ENCODE measurements at places on chromosomes 11 and 22.
A peak's percentile ranks its signal among the peaks of the same experiment; 100 is the strongest.

- DNase-seq, result no peak
Observed at GRCh38 chr11:28736256-28736655, 628.1 kb downstream of the METTL15 start.

- DNase-seq, result no peak
Observed at GRCh38 chr11:11993839-11994238, 14.6 kb downstream of the DKK3 start.

DNA sequence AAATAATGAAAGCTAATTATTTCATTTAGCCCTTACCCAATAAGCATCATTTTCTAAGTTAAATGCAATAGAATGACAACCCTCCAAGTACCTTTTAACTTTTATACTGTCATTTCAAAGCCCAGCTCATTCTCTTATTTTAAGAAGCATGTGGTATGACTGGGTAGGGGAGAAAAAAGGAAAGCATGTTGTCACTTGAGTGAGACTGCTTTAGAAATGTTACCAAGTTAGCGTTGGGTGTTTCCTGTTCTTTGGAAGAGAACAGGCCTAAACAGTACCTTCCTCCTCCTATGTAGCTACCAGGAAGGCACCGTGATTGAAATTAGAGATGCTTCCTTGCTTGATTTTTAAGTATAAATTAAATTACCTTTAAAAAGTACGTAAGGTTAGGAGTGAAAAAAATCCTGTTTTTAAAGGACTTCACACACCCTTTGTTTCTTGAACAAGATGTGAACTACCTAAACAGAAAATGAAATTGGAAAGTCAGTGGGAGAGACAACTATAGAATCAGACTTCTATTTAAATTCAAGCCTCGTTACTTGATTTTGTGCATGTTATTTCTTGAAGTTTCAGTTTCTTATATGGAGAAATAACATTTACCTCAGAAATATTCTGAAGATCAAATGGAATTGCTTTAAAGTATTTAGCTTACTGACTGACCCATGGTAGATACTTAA, 741 bp upstream of the CNTF start:
- DNase-seq, result no peak

DNA sequence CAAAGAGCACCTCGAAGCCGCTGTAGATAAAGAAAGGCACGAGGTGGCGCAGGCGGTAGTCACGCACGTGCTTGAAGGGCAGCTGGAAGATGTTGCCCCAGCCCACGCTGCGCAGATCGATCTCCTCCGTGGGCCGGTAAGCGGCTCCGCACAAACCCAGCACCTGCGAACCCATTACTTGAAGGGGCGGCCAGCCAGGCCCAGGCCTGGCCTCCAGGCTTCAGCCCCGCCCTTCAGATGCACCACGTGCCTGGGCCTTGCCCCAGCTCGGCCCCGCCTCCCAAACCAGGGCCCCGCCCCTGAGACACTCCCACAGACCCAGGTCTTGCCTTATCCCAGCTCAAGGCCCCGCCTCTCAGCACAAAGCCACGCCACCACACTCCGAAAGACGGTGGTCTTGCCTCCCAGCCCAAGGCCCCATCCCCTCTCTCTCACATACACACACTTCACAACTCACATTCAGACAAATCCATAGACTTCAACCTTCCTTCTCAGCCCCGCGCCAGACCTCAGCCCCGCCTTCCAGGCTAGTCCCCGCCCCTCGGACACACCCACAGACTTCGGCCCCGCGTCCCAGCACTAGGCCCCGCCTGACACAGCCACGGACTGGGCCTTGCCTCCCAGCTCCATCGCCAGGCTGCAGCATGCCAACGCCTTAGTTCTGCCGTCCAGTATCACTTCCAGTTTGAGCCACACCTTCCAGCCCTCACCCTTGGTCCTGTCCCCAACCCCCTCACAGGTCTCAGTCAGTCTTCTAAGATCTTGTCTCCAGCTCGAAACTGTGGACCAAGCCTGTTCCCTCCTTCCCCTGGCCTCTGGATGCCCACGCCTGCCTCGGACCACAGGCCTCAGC, 7.0 kb downstream of the UNC93B1 start:
- no peak for DNase-seq

DNA sequence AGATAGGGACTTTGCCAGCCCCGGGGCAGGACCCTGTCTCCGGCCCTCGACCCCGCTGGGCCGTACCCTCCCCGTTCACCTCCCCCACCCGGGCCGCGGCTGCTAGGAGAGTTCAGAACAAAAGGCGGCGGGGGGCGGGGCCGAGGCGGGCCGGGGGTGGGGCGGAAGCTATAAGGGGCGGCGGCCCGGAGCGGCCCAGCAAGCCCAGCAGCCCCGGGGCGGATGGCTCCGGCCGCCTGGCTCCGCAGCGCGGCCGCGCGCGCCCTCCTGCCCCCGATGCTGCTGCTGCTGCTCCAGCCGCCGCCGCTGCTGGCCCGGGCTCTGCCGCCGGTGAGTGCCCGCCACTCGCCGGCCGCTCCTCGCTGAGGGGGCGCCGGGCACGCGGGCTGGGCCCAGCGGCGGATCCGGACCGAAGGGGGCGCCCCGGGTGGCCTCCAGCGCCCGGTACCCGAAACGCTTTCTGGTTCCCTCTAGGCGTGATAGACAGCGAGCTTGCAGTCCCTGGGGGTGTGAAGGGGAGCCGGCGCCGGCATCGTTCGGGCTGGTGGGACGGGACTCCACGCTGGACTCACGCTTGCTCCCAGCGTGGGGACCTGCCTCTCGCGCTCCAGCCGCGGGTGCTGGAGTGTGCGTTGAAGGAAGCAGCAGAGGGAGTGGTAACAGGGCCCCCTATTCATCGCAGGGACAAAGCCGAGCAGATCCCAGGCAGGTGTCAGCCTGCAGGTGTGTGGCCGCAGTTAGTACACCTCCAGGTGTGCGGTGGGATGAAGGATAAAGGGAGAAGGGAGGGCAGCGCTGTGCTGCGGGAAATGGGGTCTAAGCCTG, at the start of gene MMP11:
Gene MMP11 (plus strand): TSS at position 201 of the 825 bp plus-strand sequence. CDS start 22 bp downstream, at position 223.
- DNase-seq, result peak; percentile 51

Data from NCI-H524 (cell line).